ENCODE measurements at places on chromosomes 11 and 22. TPM values are rescaled to one million over a fixed set of nuclear protein-coding genes. Genes with fewer than 3 reads are reported as not detected.

- DNase-seq: no peak
Observed at GRCh38 chr11:2582946-2583604, 116.7 kb downstream of the KCNQ1OT1 start.

DNA sequence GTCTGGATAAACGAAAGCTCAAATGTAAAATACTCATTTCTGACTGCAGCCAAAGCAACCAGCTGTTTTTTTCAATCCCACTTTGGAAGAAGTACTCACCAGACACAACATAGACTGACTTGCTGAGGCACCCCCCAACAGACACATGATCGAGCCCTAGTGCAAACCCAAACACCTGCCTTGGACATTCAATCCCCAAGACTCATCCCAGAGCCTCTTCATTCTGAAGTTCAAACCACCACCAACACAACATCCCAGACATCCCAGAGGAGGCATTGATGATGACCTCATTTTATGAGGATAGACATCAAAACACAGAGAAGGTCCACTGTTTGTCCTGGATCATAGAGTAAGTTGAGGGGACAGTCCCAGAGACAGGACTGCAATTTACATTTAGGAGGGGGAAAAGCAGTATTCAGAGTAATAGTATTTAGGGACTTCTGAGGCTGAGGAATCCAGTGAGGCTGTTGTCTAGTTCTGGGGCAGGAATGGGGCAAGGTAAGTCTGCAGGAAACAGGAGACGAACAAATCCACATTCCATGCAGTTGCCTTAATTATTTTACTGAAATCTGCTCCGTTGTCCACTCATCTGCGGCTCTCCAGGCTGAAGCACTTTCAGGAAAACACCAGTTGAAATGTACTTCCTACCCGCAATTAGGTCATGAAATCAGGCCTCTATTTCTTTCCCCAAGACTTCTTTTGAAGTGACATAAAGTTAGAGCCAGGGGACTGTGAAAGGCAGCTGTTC, 54.8 kb downstream of the CLPB start:
- peak; percentile 4 for DNase-seq

DNA sequence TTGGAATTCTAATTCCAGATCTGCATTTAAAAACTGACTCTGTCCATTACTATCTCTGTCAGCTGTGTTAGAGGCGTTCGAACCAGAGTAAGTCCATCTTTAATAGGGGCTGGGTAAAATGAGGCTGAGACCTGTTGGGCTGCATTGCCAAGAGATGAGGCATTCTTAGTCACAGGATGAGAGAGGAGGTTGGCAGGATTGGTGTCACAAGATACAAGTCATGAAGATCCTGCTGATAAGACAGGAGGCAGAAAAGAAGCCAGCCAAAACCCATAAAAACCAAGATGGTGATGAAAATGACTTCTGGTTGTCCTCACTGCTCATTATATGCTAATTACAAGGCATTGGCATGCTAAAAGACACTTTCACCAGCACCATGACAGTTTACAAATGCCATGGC, 356.3 kb upstream of the ISX start:
- DNase-seq: no peak

GRCh38 chr11:1908618-1909017, 10.9 kb upstream of the TNNT3 start:
- DNase-seq: no peak

GRCh38 chr22:34886812-34887211, 179.1 kb upstream of the ISX start:
- DNase-seq: no peak

- no peak for DNase-seq
Observed at GRCh38 chr22:44500599-44500998, 2.6 kb upstream of the RTL6 start.

- DNase-seq: no peak
Observed at GRCh38 chr22:37650463-37651136, 7.9 kb upstream of the PDXP start.

DNA sequence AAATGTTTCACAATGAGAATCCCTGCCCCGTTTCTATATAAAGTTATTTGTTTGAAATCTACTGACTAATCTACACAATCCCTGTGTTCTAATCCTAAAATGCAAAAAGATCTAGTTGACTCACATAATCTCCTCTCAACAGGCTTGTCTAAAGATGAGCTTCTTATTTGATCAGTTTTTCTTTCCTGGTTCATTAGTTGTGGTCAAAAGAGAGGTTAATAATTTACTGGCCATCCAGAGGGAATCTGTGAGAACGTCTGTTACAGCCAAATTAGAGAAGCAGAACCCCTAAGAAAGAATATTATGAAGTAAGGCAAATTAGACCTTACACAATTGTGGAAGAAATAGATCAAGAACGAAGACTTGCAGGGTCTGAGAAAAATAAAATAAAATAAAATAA, 173.7 kb upstream of the ANO3 start:
- DNase-seq: no peak

- peak; percentile 73 for DNase-seq
Observed at GRCh38 chr11:103961010-103961409, 75.4 kb upstream of the DDI1 start.

DNA sequence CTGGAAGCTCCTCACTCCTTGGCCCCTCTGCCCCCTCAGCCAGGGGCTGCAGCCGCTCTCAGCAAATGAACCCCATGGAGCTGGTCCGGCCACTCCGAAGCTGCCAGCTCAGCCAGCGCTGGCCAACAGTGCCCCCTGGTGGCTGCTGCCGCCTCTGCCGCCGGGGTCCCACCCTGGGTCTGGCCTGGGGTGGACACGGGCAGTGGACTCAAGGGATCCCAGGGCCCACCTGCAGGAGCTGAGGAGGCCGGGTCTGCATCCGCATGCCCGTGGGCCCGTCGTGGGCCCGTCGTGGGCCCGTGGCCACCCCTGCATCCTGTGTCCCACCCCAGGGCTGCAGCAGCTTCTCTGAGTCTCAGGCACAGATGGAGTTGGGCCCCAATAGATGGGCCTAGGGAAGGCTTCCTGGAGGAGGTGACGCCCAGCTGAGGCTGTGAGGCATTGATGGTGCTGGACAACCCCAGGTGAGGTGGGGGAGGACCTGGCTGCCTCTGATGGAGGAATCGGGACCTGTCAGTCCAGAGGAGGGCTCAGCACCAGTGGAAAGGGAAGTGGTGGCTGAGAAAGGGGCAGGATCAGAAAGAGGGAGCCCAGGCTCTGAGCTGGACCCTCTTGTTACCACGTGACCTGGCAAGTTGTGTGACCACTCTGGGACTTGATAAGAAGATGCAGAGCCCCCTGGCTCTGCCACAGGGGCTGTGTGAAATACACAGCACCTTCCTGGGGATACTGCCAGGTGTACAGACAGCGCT, 522.3 kb downstream of the BRD1 start:
- DNase-seq: peak; percentile 16

GRCh38 chr11:2202071-2202899, 30.7 kb upstream of the TH start:
- DNase-seq: no peak

DNA sequence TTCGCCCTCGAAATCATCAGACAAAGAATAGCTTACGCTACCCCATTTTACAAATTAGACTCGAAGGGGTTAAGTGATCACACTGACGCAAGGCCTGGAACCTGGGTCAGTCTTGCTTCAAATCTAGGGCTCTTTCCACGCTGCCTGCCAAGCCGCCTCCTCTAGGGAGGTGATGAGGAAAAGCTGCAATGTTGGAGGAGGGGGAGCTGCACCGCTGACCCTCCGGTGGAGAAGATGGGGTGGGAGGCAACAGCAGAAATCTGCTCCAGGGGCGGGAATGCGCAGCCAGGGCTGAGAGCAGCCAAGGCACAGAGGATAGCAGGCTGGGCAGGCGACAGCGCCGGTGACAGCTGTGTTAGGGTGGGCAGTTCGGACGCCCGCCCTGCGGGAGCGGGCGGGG, 595 bp downstream of the SYVN1 start:
- peak; percentile 64 for DNase-seq

- no peak for DNase-seq
Observed at GRCh38 chr11:116478669-116479668, 293.8 kb downstream of the BUD13 start.

GRCh38 chr11:46119352-46120216, 1.7 kb downstream of the PHF21A start:
- peak; percentile 75 for DNase-seq

GRCh38 chr11:93662175-93662570, 691 bp downstream of the CEP295 start:
- no peak for DNase-seq

- peak; percentile 84 for DNase-seq
Observed at GRCh38 chr22:41668971-41669911, 19.4 kb downstream of the SNU13 start.

GRCh38 chr11:120208001-120208441, 2.8 kb upstream of the OAF start:
- DNase-seq: no peak

GRCh38 chr22:41775338-41775737, 25.1 kb upstream of the CCDC134 start:
- DNase-seq: no peak

GRCh38 chr11:12019337-12019736, 10.9 kb upstream of the DKK3 start:
- DNase-seq: peak; percentile 61

DNA sequence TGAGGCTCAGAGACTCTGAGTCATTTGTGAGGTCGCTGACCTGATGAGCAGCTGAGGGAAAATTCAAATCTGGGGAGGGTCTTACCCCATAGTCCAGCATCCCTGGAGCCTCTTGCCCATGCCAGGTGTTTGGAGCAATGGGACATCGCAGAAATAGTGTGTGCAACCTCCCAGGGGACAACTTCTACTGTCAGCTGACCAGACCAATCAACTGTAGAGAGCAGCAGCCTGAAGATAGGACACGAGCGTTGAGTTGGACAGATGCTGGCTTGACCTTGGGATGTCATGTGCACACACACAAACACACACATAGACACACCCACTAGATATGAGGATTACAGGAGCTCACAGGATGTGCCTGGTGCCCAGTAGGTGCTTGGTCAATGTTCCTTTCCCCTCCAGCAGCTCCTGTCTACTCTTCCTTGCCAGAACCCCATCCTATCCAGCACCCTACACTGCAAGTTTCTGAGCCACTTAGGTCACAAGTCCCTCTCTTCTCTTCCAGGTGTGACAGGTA, 59.1 kb upstream of the MPEG1 start:
- no peak for DNase-seq

GRCh38 chr11:117425679-117426296, 98.1 kb downstream of the CEP164 start:
- no peak for DNase-seq

- no peak for DNase-seq
Observed at GRCh38 chr11:1276041-1276790, 33.2 kb downstream of the TOLLIP start.

- DNase-seq: peak; percentile 53
Observed at GRCh38 chr11:18987454-18988231, 48.4 kb upstream of the MRGPRX1 start.

DNA sequence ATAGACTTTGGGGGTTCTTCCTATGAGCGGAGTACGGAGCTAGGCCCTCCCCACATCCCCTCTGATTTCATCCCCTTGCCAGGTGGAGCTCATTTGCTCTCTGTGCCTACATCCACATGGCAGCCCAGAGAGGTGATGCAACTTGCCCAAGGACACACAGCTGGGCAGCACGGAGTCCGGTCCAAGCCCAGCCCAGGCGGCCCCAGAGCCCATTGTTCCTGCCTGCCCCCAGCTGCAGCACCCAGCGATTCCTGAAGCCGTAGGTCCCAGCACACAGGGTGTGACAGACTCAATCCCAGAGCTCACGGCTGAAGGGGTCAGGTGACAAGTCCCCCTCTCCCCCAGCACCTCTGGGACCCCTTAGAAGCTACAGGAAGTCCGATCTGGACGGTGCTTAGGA, 22.2 kb upstream of the RFPL3 start:
- DNase-seq: no peak

DNA sequence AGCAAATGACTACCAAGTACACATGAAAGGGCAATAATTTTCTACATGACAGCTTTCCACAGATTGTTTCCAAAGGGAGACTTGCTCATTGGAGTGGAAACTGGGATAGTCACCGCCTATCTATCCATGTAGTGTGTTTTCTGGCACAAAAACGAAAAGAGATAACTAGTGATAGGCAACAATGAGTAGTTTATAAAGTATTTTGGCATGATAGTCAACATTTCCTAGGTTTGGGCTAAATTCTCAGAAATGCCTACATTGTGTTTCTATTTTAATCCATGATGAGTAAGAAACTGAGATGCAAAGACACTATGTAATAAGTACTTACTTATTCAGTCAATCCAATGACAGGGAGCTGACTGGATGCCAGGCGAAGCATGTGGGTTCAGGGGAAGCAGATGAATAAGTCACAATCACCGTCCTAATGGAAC, 1129.1 kb downstream of the DLG2 start:
- DNase-seq: peak; percentile 82

APLP2 gene
- total RNA-seq: 390 TPM

CADM1 gene
- total RNA-seq: 0.38 TPM

CDON gene
- total RNA-seq: 10.3 TPM

MFRP gene
- not detected for total RNA-seq

MPPED1 gene
- not detected for total RNA-seq

CXCR5 gene
- total RNA-seq: not detected
